ENCODE measurements at places on chromosomes 1 and 21.

DNA sequence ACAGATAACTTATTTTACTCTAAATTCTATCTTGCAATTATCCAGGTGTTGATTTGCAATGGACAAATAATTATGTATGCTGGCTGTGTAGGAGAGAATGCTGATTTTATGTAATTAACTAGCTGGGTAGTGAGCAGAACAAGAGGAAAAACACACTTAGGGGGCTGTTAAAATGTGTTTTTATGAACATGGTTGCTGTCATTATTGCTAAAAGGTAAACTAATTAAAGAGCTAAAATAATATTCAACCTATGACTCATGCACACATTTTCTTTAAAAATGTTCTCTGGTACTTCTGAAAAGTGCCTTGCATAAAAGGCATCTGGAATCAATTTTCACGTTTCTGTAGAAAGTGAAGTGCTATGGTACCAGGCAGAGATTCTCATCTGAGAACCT is 192.8 kb upstream of the C8B start:
- DNase-seq, result no peak

DNA sequence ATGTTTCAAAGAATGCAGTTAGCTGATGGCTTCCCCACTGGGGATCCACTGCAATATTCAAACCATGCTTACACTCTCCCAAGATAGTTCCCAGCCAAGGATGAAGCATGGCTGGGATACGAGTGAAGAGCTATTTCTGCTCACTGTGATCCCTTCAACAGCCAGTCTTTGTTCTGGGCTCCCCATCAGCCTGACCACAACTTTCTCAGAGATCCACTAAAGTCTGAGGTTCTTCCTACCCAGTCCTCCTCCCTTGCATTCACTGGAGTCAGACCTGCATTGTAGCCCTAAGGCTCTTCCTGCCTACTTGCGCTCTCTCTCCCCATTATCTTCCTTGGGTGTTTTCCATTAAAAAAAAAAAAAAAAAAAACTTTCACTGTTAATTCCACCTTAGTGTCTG is 101.4 kb downstream of the TTLL7 start:
- no peak for DNase-seq

DNA sequence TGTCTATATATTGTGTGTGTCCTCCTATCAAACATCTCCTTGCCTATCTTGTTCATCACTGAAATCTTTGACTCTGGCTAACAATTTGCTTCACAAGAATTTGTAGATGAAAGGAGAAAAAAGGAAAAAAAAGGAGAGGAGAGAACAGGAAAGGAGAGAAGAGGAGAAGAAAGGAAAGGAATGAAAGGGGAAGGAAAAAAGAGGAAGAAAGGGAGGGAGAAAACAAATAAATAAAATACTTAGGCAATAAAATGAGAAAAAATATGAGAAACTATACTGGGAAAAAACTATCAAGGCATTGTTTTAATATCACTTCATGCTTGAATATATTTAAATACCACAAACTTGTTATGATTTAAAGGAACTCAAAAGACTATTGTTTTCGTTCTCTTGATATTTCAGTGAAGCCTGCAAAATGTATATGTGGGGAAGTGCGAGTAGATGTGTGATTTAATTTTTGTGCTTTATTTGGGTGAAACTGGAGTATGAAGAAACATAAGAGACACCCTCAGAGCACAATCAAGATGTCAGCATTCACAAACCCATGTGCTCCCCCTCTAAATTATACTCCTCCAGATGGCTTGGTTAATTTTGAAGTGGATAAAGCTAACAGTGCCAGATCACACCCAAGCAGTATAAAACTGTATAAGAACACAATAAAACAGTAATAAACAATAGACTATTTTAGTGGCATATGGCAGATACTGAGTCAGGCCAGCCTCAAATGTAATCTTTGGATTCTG is 205.7 kb upstream of the SAMSN1 start:
- no peak for DNase-seq

DNA sequence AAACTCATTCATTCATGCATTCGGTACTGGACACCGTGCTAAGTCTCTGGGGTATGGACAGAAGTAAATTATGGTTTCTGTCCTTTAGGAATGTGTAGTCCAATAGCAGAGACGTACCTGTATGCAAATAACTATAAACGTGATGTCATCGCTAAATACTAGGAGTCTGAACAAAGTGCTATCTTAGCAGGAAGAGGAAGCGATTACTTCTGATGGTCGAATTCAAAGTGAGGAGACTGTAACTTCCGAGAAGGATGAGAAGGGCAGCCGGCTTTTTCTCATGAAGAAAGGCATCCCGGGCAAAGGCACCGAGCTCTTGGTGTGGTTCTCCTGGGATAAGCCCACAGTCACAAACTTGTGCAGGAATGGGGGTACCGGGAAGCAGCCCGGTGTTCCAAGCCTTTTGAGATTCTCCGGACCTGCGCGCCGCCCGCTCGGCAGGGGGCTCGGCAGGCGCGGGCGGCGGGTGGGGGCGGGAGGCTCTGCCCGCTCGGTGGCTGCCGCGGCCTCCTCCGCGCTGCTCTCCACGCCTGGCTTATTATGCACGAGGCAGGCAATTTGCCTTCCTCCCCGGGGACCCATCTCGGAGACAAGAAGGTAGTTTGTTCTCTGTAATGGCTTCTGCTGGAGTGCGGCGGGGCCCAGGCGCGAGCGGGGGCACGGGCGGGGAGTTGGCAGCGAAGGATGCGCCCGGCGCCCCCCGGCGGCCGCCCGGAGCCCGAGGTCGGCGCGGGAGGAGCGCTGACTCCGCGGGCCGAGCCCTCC is 67.5 kb upstream of the CD1D start:
- peak; percentile 10 for DNase-seq

DNA sequence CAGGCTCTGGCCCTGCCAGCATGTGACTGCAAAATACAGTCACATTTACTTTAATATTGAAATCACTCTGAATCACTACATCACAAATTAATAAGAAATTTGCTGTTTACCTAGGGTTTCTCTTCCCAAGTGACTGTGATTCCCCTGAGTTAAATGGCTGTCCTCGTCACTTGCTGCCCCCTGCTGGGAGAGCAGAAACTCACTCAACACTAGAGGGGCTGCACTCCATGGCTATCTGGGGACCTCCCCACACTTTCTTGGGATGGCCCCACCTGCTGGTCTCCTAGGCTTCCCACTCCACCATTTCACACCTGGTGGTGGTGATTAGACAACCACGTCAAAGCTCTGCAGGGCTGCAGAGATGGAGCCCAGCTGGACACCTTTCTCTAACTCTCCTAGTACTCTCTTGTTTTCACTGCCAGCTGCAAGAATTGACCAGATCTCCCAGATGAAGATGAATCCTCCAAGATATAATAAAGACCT is 63.4 kb downstream of the CD2 start:
- peak; percentile 55 for DNase-seq

- no peak for DNase-seq
Observed at GRCh38 chr1:234276151-234276788, 97.0 kb upstream of the COA6 start.

Data from inflammatory macrophage (primary cell).